ENCODE measurements at places on chromosomes 3 and 15. TPM values are rescaled to one million over a fixed set of nuclear protein-coding genes. Genes with fewer than 3 reads are reported as not detected.

Gene OR5K2
- total RNA-seq = not detected

DNA sequence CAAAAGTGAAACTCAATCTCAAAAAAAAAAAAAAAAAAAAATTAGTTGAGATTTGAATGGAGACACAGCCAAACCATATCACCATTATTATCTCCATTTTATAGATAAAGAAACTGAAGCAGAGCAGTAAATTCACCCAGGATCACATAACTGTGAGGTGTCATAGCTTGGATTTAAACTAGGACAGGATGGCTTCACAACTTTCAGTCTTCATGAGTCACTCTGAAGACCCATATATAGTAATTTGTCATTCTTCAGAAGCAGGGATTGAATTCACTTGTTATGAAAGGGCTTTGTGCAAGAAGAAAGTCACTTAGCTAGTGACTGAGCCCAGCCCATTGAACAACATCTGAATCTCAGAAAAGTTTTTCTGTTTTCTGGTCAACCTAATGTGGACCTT, 60.5 kb upstream of the LRIG1 start:
- H3K4me3 ChIP-seq = no peak overlapping the region
- no peak for DNase-seq
- no peak overlapping the region for H3K27ac ChIP-seq

Gene ANKRD63
- total RNA-seq = not detected

GRCh38 chr15:42908538-42908937, 12.0 kb downstream of the TTBK2 start:
- H3K4me1 ChIP-seq = peaks cover 6% of the 10 kb centered on the region
- H3K4me3 ChIP-seq = no peak overlapping the region
- H3K27me3 ChIP-seq = no peaks in the 10 kb centered on the region
- no peak overlapping the region for H3K27ac ChIP-seq
- no peaks in the 10 kb centered on the region for H3K36me3 ChIP-seq

GRCh38 chr3:134650431-134651346, at the start of gene KY:
Gene KY (minus strand): TSS chr3:134651022. CDS start chr3:134650960, 62 bp downstream.
- H3K4me1 ChIP-seq = no peaks in the 10 kb centered on the region
- no peaks in the 10 kb centered on the region for H3K36me3 ChIP-seq
- DNase-seq = no peak
- no peak within 1 kb of the TSS for H3K4me3 ChIP-seq
- peaks cover 20% of the 10 kb centered on the region for H3K27me3 ChIP-seq

Gene RAB8B
- total RNA-seq = 133 TPM

Gene ATP13A3
- total RNA-seq = 77.8 TPM

- H3K27me3 ChIP-seq = peaks cover 19% of the 10 kb centered on the region
- H3K4me3 ChIP-seq = no peak overlapping the region
- DNase-seq = no peak
- no peaks in the 10 kb centered on the region for H3K36me3 ChIP-seq
- H3K27ac ChIP-seq = no peak overlapping the region
- no peaks in the 10 kb centered on the region for H3K4me1 ChIP-seq
Observed at GRCh38 chr15:79179597-79179996, 89.0 kb upstream of the RASGRF1 start.

Gene SLC6A20
- not detected for total RNA-seq

- H3K4me1 ChIP-seq = peaks cover 7% of the 10 kb centered on the region
- H3K36me3 ChIP-seq = no peaks in the 10 kb centered on the region
- H3K27ac ChIP-seq = no peak overlapping the region
- peaks cover 10% of the 10 kb centered on the region for H3K27me3 ChIP-seq
- no peak overlapping the region for H3K4me3 ChIP-seq
Observed at GRCh38 chr3:70933105-70933810, 620.8 kb upstream of the MDFIC2 start.

GRCh38 chr3:32467333-32468070, 35.1 kb downstream of the CMTM6 start:
- no peak overlapping the region for H3K4me3 ChIP-seq
- H3K27me3 ChIP-seq = no peaks in the 10 kb centered on the region
- DNase-seq = peak; percentile 74
- peaks cover 36% of the 10 kb centered on the region for H3K36me3 ChIP-seq
- peaks cover 43% of the 10 kb centered on the region for H3K4me1 ChIP-seq

DNA sequence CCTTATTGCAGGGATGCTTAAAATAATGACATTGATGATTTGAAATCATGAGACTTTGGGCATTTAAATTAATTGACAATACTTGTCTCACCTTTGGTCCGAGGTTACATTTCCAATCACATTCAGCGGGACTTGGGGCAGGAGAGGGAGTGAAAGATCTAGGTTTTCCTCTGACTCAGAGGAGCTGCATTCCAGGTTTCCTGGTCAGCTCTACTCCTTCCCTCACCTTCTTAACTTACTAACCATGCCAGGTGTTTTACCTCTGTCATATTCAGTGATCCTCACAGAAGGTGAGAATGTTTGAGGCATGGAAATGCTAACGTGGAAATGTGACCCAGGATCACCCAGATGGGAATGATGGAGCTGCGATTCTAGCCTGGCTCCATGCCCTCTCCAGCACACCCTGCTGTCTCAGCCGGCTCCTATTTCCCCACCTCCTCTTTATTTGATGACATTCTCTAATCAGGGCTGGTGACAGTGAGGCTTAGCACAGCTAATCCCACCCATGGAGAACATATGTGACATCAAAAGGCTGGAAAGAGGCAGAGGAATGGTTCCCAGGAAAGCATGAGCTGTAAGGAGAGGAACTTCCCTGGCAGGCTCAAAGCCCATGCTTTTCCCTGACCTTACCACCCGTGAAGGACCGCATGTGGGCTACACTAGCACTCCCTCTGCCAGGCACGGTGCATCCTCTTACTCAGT, 38.7 kb downstream of the THSD4 start:
- no peak overlapping the region for H3K4me3 ChIP-seq
- no peak overlapping the region for H3K27ac ChIP-seq
- no peaks in the 10 kb centered on the region for H3K4me1 ChIP-seq
- DNase-seq = no peak
- H3K27me3 ChIP-seq = no peaks in the 10 kb centered on the region
- no peaks in the 10 kb centered on the region for H3K36me3 ChIP-seq

GRCh38 chr15:65072027-65072426, 4.2 kb upstream of the RASL12 start:
- peaks cover 6% of the 10 kb centered on the region for H3K4me1 ChIP-seq
- no peak for DNase-seq
- peaks cover 21% of the 10 kb centered on the region for H3K27me3 ChIP-seq
- H3K4me3 ChIP-seq = no peak overlapping the region

DNA sequence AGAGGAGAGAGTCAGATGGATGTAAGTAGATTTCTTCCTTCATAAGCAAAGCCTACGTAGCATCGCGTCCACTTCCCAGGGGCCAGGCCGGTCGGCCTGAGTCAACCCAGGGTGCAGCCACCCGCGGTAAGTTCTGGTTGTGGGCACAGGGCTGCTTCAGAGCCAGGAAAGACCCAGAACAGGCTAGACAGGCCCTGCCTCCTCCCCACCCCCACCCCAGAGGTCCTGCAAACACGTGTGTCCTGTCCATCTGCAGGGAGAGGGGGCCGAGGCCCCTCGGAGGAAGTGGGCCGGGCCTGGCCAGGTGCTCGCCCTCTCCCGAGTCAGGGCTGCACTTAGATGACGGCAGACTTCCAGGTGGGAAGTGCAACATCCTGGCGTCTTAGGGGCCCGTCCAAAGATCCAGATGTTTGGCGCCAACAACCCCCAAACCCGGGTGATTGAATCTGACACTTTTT, 100.8 kb upstream of the ALDH1A3 start:
- H3K36me3 ChIP-seq = no peaks in the 10 kb centered on the region
- no peaks in the 10 kb centered on the region for H3K27me3 ChIP-seq
- H3K4me3 ChIP-seq = no peak overlapping the region
- H3K27ac ChIP-seq = no peak overlapping the region
- no peak for DNase-seq

DNA sequence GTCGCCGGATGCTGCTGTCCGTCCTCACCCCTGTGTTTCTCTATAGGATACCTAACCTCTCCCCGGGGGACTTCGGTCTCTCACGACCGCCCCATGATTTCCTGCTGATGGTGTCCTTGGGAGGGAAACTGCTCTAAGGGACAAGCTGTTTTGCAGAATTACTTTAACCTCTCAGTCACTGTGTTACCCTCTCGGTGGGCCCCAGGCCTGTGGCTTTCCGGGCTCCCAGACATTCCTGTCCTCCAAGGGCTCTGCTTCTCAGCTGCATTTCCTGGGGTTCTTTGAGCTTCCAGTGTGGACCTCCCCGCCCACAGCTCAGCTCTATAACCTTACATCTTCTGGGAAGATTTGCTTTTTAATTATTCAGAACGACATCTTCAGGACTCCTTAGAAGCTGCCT, 40.9 kb downstream of the CHST2 start:
- no peak overlapping the region for H3K27ac ChIP-seq
- H3K27me3 ChIP-seq = peaks cover 4% of the 10 kb centered on the region
- H3K4me3 ChIP-seq = no peak overlapping the region
- H3K4me1 ChIP-seq = peaks cover 48% of the 10 kb centered on the region

Gene COL7A1
- total RNA-seq = 0.40 TPM

Gene REC114
- total RNA-seq = not detected

DNA sequence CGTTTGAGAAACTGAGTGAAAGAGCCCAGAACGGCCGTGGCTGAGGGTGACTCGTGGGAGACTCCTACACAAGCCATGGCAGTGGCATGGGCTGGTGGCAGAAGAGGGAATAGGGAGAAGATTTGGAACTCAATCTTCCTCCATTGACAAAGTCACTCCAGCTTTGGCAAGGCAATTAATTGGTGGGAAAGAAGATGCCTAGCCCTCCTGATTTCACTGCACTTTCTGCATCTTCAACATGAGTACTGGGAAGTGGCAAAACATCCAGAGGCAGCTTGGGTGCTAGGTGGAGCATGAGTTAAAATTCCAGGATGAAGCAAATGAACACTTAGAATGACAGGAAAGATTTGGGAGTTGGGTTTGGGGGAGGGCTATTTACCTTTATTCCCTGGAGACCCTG, 1.4 kb upstream of the TGFBR2 start:
- peak overlapping the region; percentile 82 for H3K4me3 ChIP-seq
- H3K36me3 ChIP-seq = peaks cover 17% of the 10 kb centered on the region
- no peaks in the 10 kb centered on the region for H3K27me3 ChIP-seq

- H3K36me3 ChIP-seq = peaks cover 28% of the 10 kb centered on the region
- peaks cover 5% of the 10 kb centered on the region for H3K4me1 ChIP-seq
- H3K27me3 ChIP-seq = no peaks in the 10 kb centered on the region
Observed at GRCh38 chr3:47890828-47891612, 88.1 kb downstream of the DHX30 start.

GRCh38 chr15:36802861-36803531, 223.6 kb downstream of the CDIN1 start:
- no peaks in the 10 kb centered on the region for H3K36me3 ChIP-seq
- no peak overlapping the region for H3K4me3 ChIP-seq
- no peaks in the 10 kb centered on the region for H3K4me1 ChIP-seq
- H3K27ac ChIP-seq = no peak overlapping the region
- DNase-seq = no peak
- H3K27me3 ChIP-seq = no peaks in the 10 kb centered on the region

GRCh38 chr15:40420071-40420713, 14.6 kb downstream of the IVD start:
- H3K4me1 ChIP-seq = peaks cover 2% of the 10 kb centered on the region
- DNase-seq = no peak
- peaks cover 7% of the 10 kb centered on the region for H3K36me3 ChIP-seq
- no peak overlapping the region for H3K4me3 ChIP-seq
- H3K27me3 ChIP-seq = peaks cover 1% of the 10 kb centered on the region
- H3K27ac ChIP-seq = no peak overlapping the region

DNA sequence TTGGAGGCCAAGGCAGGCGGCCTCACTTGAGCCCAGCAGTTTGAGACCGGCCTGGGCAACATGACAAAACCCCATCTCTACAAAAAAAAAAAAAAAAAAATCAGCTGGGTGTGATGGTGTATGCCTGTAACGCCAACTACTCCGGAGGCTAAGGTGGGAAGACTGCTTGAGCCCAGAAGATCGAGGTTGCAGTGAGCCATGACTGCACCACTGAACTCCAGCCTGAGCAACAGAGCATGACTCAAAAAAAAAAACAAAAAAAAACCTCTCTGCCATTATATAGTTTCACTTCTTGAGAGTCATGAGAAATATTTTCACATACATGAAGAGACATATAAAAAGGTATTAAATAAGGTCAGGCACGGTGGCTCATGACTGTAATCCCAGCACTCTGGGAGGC, 45.9 kb upstream of the CP start:
- DNase-seq = no peak
- H3K4me1 ChIP-seq = no peaks in the 10 kb centered on the region
- H3K4me3 ChIP-seq = no peak overlapping the region
- peaks cover 7% of the 10 kb centered on the region for H3K27me3 ChIP-seq
- H3K36me3 ChIP-seq = no peaks in the 10 kb centered on the region

Gene DENND6A
- total RNA-seq = 29.6 TPM

- no peak overlapping the region for H3K4me3 ChIP-seq
- no peak for DNase-seq
- peaks cover 7% of the 10 kb centered on the region for H3K4me1 ChIP-seq
- H3K27ac ChIP-seq = no peak overlapping the region
- H3K27me3 ChIP-seq = no peaks in the 10 kb centered on the region
- no peaks in the 10 kb centered on the region for H3K36me3 ChIP-seq
Observed at GRCh38 chr15:74531144-74531811, 9.7 kb upstream of the ARID3B start.

Gene HDDC3
- total RNA-seq = 41.7 TPM

DNA sequence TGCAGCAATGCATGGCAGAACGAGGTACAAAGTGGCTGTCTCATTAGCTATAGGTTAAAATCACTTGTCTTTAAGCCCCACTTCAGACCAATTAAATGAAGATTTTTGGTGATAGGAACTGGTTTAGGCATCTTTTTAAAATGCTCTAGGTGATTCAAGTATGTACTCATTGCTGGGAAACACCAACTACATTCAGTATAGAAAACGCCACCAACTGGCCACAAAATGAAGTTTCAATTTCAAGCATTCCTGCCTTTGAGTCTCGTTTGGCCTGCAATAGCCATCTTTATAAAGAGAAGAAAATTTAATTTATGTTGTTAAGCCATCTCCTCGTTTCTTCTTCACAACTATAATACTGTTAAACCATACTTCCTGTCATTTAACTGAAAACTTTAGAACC, 587.9 kb downstream of the GBE1 start:
- no peaks in the 10 kb centered on the region for H3K4me1 ChIP-seq
- no peaks in the 10 kb centered on the region for H3K27me3 ChIP-seq
- H3K27ac ChIP-seq = no peak overlapping the region
- DNase-seq = no peak
- no peaks in the 10 kb centered on the region for H3K36me3 ChIP-seq

GRCh38 chr3:183539811-183540210, 15.7 kb downstream of the KLHL6 start:
- no peak for DNase-seq
- H3K27me3 ChIP-seq = no peaks in the 10 kb centered on the region
- H3K36me3 ChIP-seq = peaks cover 27% of the 10 kb centered on the region

- H3K27me3 ChIP-seq = no peaks in the 10 kb centered on the region
- peaks cover 15% of the 10 kb centered on the region for H3K36me3 ChIP-seq
- H3K4me1 ChIP-seq = no peaks in the 10 kb centered on the region
- no peak for DNase-seq
Observed at GRCh38 chr3:132596816-132597433, at the start of gene ACKR4. Gene ACKR4 (plus strand): TSS chr3:132597270. CDS start chr3:132600398, 3,128 bp downstream.

Gene APOD
- total RNA-seq = not detected

Measured in activated CD4-positive, alpha-beta memory T cell treated with anti-CD3 and anti-CD28 coated beads, Interleukin-2, amount 10 ng/mL, durations not matched to agents 7 days and 5 days (primary cell).